Astrocyte (in vitro differentiated cells and primary cell): ENCODE measurements at places on chromosomes 1 and 21.
A peak's percentile ranks its signal among the peaks of the same experiment; 100 is the strongest.

DNA sequence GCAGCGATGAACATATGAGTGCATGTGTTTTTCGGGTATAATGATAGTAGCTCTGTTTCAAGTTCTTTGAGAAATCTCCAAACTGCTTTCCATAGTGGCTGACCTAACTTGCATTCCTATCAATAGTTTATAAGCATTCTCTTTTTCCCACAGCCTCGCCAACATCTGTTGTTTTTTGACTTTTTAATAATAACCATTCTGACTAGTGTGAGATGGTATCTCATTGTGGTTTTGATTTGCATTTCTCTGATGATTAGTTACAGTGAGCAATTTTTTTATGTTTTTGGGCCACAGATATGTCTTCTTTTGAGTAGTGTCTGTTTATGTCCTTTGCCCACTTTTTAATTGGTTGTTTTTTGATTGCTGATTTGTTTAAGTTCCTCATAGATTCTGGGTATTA is 10.6 kb upstream of the RUNX1 start:
- peak; percentile 72 for DNase-seq

DNA sequence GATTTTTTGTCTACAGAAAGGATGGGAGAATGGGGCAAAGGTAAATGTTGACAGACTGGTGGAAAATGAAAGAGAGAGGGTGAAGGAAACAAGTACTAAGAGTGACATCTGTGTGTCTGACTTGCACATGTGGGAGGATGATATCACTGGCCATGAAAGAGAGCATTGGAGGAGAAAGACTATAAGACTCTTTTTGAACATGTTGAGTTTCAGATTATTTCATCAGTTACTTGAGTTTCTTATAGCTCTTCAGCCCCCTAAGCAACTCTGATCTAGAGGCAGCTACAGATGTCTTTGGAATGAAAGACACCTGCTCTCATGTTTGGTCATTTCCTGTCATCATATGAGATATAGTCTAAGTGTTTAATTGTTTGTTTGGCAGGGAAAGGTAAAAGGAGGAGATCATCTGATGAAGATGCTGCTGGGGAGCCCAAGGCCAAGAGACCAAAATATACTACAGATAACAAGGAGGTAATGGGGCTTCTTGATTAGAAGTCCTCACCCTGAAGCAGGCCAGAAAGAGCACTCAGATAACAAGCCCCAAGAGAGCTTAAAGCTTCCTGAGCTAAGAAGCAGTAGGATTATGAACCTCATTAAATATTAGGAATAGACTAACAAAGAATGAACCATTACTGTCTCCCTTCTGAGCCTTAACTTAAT is 4.5 kb downstream of the POLR3C start:
- DNase-seq, result no peak

DNA sequence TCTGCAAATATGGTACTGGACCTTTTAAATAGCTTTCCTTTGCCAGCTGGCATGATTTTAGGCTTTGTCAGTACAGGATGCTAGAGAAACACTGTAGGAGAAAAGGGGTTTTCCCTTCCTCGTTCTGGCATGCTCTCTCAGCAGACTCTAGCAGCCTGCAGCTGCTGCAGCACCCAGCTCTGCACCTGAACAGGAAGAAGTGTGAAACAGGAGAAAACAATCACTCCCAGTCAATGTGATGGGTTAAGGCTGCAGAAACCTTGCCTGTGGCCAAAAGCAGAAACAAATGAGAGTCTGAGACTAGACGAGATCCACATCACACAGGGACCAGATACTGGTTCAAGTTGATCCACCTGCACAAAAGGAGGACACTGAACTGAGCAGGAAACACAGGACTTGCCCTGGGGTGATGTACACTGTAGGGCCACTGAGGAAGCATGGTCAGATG is 21.2 kb downstream of the OVGP1 start:
- peak; percentile 36 for DNase-seq

GRCh38 chr1:44775930-44776729 is 790 bp downstream of the RPS8 start:
- DNase-seq, result no peak

GRCh38 chr1:41629141-41629540 is 144.7 kb upstream of the EDN2 start:
- peak; percentile 56 for DNase-seq

DNA sequence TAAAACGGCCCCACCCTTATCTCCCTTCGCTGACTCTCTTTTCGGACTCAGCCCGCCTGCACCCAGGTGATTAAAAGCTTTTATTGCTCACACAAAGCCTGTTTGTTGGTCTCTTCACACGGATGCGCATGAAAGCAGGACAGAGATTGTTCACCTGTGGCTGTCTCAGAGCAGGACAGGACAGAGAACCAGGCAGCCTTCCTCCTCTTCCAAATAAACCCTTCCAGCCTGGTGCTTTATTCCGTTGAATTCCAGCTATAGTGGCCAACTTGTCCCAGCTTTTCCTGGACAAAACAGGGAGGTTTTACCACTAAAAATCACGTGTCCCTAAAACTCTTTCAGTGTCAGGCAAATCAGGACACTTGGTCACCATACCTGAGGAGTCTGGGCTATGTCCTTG is 9.5 kb upstream of the DMRTB1 start:
- no peak for DNase-seq

- no peak for DNase-seq
Observed at GRCh38 chr1:212037900-212038299, 2.4 kb downstream of the DTL start.

- peak; percentile 7 for DNase-seq
Observed at GRCh38 chr1:7218210-7218832, 433.1 kb downstream of the CAMTA1 start.

DNA sequence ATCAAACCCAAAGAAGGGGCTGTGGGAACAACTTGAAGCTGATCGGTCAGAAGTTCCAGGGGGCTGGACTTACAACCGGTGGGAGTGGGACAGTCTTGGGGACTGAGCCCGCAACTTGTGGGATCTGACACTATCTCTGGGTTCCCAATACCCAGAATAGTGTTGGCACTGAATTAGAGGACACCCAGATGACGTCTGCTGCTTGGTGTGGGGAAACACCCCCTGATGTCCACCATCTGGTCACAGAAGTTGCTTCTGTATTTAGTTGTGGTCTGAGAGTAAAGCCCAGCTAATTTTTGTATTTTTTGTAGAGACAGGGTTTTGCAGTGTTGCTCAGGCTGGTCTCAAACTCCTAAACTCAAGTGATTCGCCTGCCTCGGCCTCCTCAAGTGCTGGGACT is 28.8 kb downstream of the SERBP1 start:
- no peak for DNase-seq

GRCh38 chr1:61898658-61899057 is 156.4 kb downstream of the PATJ start:
- no peak for DNase-seq

- DNase-seq, result no peak
Observed at GRCh38 chr1:50516056-50516455, 92.8 kb upstream of the DMRTA2 start.

- no peak for DNase-seq
Observed at GRCh38 chr1:158025576-158026230, 32.3 kb downstream of the KIRREL1 start.
